DND-41 (cell line): ENCODE measurements at places on chromosomes 1 and 21.
A peak's percentile ranks its signal among the peaks of the same experiment; 100 is the strongest.

GRCh38 chr1:41497461-41498030 lies 13.1 kb upstream of the EDN2 start:
- no peak for DNase-seq

GRCh38 chr1:66679140-66679539 lies 73.1 kb upstream of the DYNLT5 start:
- DNase-seq, result no peak

- DNase-seq, result no peak
Observed at GRCh38 chr1:38585971-38586370, 273.6 kb downstream of the RRAGC start.

GRCh38 chr1:88697503-88697902 lies 13.4 kb downstream of the PKN2 start:
- DNase-seq, result no peak

GRCh38 chr1:22275626-22276395 lies 132.9 kb upstream of the WNT4 start:
- DNase-seq, result peak; percentile 48
